Stimulated activated CD8-positive, alpha-beta memory T cell treated with anti-CD3 and anti-CD28 coated beads, Interleukin-2, amount 100 ng/mL, for 1 hour (primary cell): ENCODE measurements at places on chromosomes 7 and 10.

- DNase-seq: no peak
These were observed 285.0 kb downstream of the BMPER start for GRCh38 chr7:34190299-34190698.

DNA sequence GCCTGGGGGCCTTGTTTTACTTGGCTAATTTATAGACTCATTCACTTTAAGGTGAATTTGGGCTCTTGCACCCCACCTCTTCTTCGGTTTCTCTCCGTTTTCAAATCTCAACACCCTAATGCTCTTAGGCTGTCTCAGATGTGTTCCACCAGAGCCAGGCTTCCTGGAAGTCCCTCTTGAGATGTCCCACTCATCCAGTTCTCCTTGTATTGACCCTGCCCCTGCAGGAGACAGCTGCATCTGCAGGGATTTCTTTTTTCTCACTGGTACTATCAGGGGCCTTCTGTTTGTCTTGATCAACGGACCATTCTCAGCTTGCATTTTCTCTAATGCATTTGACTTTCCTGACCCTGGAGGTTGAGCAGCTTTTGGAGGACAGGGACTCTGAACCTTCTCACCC lies 279.5 kb downstream of the GALNT17 start:
- DNase-seq: no peak

DNA sequence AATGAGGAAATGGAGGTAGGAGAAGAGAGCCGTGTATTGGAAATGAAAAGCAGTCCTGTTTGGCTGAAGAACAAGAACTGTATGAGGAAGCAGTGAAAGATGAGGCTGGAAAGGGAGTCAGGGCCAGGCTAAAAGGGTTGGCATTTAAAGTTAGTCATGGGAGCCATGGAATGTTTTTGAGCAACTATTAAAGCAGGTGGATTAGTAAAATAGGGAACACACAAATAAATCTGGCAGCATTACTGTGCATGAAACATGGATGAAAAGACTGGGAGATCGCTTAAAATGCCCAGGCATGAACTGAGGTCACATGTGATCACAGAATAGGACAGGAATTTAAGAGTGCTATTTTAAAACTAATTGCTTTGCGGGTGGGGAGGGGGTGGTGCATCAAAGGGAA lies 1.4 kb upstream of the IFRD1 start:
- DNase-seq: no peak

DNA sequence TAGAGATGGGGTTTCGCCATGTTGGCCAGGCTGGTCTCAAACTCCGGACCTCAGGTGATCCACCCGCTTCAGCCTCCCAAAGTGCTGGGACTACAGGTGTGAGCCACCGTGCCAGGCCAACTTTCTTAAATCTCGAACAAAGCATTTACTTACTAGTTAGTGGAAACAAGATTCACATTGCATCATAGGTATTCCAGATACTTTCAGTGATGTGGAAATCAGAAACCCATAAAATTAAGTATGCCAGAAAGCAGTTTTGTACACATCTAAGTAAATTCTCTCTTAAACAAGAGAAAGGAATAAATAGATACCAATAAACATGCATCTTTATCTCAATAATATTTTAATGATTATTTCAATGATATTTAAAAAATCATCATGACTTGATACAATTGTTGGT lies 75.5 kb downstream of the DGKI start:
- DNase-seq: no peak

GRCh38 chr7:35971133-35971891 lies 170.5 kb downstream of the SEPTIN7 start:
- no peak for DNase-seq

GRCh38 chr7:7569615-7570014 lies 2.9 kb downstream of the MIOS start:
- DNase-seq: no peak

DNA sequence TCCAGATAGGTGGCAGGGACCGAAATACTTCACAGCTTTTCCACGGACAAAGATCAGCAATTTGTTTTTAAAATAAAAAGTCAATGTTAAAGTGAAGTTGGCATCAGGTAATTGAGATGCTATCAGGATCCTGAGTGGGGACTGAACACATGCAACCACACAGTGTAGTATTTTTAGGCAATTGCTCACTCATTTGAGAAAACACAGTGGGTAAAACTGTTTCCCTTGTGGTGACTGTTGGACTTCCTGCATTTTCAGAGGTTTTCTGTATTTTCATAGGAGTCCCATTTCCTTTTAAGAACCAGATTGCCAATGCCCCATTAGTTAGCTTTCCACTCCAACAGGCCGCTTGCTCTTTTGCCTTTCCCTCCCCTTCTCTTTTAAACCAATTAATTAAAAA lies 159.5 kb upstream of the ZNF32 start:
- DNase-seq: no peak

DNA sequence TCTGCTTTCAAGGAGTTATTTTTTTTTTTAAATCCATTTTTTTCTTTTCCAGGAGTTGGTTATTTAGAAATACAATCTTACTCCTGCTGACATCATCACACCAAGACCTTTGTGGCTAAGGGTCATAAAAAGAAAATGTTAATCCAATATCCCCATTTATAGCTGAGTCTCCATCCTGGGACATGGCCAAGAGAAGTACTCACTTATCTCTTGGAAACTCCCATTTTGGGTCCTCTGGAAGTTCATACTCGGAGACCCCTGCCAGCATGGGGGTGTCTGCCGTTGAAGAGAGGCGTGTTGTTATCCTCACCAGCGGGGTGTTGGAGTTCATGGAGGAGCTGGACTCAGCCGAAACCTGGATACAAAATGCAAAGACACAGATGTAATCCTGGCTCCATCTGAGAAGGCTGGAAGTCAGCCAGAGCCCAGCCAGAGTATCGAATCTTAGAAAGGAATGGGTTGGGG lies 94.6 kb downstream of the FGFR2 start:
- DNase-seq: no peak

GRCh38 chr10:104574838-104575237 lies 66.3 kb upstream of the SORCS3 start:
- no peak for DNase-seq

DNA sequence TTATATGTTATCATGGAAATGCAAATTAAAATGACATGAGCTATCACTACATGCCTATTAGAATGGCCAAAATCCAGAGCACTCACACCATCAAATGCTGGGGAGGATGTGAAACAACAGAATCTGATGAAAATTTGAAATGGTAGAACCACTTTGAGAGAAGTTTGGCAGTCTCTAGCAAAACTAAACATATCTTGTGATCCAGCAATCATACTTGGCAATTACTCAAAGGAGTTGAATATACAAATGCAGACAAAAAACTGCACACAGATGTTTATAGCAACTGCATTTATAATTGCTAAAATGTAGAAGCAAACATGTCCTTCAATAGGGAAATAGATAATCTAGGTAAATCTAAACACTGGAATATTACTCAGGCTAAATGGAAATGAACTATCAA lies 1164.9 kb downstream of the DNAJB9 start:
- DNase-seq: no peak

GRCh38 chr10:72285972-72286521 lies 12.3 kb downstream of the DDIT4 start:
- no peak for DNase-seq

- DNase-seq: no peak
These were observed 822 bp downstream of the ZC3HAV1L start for GRCh38 chr7:139034855-139035585.

DNA sequence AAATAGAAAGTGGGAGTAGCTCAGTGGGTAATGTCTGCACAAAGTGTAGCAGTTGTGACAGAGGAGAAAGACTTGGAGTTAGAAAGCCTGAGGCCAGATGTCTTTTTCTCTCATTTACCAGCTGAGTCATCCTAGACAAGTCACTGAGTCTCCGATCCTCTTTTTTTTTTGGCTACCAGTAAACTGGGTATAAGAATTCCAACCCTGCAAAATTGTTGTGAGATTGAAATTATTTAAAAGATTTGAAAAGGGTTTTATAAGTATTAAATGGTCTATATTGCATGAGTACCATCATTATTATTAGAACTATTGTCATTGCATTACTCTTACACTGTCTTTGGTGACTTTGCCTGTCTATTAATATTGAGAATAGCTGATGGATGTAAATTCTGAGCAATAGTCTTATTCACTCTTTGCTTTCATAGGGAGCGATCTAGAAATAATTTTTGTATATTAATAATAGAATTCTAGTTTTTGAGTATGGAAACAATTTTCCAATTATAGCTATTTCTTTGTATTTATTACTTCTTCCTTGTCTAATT lies 74.0 kb downstream of the ARID5B start:
- no peak for DNase-seq

- DNase-seq: no peak
These were observed 76.3 kb upstream of the MGMT start for GRCh38 chr10:129390726-129391125.

DNA sequence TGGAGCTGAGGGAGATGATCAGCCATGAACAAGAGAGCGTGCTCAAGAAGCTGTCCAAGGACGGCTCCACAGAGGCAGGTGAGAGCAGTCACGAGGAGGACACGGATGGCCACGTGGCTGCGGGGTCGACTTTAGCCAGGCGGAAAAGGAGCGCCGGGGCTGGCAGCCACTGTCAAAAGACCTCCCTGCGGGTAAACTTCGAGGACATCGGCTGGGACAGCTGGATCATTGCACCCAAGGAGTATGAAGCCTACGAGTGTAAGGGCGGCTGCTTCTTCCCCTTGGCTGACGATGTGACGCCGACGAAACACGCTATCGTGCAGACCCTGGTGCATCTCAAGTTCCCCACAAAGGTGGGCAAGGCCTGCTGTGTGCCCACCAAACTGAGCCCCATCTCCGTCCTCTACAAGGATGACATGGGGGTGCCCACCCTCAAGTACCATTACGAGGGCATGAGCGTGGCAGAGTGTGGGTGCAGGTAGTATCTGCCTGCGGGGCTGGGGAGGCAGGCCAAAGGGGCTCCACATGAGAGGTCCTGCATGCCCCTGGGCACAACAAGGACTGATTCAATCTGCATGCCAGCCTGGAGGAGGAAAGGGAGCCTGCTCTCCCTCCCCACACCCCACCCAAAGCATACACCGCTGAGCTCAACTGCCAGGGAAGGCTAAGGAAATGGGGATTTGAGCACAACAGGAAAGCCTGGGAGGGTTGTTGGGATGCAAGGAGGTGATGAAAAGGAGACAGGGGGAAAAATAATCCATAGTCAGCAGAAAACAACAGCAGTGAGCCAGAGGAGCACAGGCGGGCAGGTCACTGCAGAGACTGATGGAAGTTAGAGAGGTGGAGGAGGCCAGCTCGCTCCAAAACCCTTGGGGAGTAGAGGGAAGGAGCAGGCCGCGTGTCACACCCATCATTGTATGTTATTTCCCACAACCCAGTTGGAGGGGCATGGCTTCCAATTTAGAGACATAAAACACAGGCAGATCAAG lies 3.3 kb downstream of the GDF2 start:
- DNase-seq: no peak

DNA sequence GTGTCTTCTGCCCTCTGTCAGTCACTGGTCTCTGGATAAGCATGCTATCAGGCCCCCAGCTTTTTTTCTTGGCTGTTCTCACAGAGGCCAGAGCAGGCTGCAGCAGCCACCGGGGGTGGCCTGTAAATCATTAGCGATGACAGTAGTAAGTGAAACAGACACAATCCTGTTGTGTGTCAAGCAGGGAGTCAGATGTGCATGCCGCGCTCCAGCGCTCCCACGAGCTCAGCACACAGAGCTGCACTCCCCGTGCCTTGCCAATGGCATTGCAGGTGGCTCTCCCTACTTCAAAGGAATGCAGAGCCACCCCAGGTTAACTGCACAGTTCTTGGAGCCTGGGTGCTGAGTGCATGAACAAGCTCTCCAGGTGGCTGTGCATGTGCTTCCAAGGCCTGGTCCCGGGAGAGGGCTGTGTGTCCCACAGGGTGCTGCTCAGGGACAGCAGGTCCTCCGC lies 226.1 kb downstream of the GLRX3 start:
- no peak for DNase-seq

DNA sequence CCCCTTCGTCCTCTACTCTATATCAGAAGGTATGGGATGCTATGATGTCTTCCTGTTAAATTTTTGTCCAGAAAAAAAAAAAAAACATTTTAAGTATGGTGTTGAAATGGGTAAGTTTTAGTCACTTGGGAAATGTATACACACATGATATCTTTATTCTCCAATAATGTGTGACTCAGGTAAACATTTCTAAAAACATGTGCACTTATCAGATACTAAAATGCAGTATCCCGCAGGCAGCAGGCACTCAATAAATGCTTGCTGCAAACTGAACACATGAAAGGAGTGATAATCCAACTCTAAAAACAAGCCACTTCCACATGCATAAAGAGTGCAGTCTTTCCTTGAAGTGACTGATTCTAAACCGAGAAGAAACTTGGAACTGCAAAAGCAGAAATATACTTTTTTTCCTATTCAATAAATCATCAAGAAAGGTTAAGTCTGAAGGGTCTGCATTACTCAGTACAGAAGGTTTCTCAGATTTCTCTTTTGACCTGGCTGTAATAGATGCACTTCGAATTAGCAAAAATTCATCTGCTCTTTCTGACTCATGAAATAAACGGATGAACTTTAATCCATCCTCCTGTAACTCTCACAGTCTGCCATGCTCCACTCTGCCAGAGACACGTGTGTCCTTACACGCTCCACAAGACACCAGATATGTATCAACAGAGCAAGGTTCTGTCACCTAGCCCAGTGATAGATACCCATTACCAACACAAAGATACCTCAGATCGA lies 84.0 kb downstream of the HIPK2 start:
- no peak for DNase-seq

- DNase-seq: no peak
These were observed 165.4 kb downstream of the BMPER start for GRCh38 chr7:34070511-34071323.
